ENCODE measurements at places on chromosomes 7 and 10.

DNA sequence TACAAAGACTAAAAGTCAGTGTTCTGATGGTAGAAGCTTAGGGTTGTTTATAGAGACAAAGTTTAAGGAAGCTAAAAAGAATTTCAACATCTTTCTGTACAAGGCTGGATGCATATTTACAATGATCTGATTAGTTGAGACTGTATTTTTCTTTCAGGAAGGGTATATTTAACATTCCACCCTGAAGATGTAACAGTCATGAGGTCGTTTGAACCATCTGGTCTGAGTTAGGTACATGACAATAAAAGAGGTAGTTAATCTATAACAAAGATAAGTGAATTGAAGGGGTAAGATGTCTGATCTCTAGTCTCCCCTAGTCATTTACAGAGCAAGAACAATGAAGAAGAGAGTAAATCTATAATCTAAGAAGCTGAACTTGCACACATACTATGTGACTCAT is 821.2 kb downstream of the CNTNAP2 start:
- DNase-seq = no peak

DNA sequence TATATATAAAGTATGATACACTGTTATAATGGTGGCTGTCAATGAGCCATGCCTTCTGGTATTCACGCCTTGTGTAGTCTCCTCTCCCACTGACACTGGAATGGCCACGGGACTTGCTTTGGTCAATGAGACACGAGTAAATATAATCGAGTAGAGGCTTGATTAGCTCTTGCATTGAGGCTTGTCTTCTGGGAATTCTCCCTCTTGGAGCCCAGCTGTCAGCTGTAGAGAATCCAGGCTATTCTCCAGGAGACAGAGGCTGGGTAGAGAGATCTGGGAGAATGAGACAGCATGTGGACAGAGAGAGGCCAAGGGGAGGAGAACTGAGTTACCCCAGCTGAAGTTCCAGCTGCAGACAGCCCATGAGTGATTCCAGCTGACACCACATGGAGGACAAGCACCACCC is 25.2 kb upstream of the PLCE1 start:
- peak; percentile 20 for DNase-seq

- DNase-seq = no peak
Observed at GRCh38 chr10:48788554-48788953, 103.9 kb downstream of the WDFY4 start.

DNA sequence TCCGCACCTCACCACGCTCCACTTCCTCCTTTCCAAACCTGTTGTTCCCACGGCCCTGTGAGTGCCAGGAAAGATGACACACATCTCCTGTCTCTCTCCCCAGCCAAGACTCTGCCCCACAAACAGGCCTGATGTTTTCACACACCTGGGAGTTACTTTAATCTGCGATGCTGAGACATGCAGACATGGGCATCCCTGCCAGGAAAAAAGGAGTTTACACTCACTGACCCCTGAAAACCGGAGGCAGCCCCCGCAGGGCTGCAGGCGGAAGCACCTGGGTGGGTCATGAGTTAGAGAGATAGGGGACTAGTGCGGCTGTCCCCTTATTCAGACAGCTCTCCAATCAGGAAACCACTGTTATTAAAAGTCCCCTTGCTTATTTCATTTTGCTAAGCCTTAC is 106.4 kb upstream of the CARD11 start:
- DNase-seq = no peak

Measured in fibroblast of the aortic adventitia (primary cell).